Psoas muscle (tissue), 8 donors: ENCODE measurements at places on chromosomes 4 and X. TPM values are rescaled to one million over a fixed set of nuclear protein-coding genes. Genes with fewer than 3 reads are reported as not detected.

Gene TMSB15A
- polyA plus RNA-seq: not detected

Gene DUX4
- polyA plus RNA-seq: not detected

Gene PAGE4
- 1.4 TPM for polyA plus RNA-seq

Gene OPHN1
- 1.7 TPM for polyA plus RNA-seq

Gene CBR4
- polyA plus RNA-seq: 8.4 TPM

- DNase-seq: no peak
Observed at GRCh38 chr4:8030121-8030781, 90.6 kb upstream of the AFAP1 start.

DNA sequence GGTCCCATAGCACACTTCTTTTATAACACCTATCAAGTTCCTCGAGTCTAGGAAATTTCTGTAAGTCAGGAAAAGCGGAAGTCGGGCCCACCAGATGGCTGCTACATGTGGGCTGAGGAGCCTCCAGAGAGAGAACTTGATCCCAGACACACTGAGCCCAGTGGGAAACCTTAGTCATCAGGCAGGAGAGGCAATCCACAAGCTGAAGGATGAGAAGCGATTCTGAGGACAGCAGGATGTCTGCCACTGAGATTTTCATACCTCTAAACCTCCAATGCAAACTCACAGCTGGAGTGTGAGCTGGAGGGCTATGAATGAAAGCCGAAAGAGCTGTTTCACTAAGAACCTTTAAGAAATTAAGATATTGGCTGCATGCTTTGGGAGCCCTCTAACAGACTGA lies 52.6 kb upstream of the PDHA1 start:
- no peak for DNase-seq

DNA sequence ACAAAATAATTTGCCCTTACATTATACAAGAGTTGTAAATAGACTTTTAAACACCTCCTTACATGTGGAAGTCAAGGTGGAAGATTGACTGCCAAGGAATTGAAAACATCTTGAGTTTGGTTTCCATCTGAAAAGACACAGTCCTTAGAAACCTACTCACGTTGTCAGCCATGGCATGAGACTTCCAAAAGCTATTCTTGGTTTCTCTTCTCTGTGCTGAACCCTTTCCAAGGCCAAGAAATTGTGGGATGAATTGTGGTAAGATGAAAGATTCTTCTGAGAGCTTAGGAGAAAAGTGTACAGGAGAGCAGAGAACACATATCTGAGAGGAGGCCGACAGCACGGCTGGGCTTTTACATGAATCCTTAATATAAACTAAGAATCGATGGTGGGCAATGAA lies 370.0 kb downstream of the FBXW7 start:
- no peak for DNase-seq

GRCh38 chr4:70721747-70722146 lies at the start of gene RUFY3:
Gene RUFY3, plus strand, starts transcription at chr4:70721964. Its CDS starts 610 bp downstream, at chr4:70722574.
- DNase-seq: no peak

DNA sequence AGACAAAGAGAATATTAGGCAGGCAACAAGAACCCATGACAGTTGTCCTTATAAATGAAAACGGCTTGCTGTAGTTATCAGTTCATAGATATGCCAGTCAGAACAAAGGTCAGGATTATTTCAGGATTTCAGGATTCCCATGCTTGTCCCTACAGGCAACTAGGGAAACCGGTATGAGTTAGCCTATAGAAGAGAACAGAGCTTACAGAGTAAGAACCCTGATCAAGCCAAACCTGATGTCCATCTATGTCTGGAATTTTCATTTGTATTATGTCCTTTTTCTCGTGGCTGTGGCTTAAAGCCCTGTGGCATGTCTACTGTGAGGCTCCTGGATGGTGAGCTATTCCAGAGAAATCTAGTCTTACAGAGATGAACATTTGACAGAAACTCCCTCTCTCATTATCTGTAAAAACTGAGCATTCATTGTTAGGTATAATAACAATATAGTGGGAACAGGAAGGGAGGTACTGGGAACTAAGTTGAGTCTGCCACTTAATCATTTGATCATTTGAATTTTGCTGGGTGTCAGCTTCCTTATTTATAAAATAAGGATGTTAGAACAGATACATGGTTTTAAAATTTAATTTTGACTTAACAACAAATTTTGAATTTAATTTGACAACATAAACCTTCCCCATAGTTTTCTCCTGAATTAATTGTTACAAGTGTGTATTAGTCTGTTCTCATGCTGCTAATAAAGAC lies 129.5 kb upstream of the KLF3 start:
- DNase-seq: no peak

DNA sequence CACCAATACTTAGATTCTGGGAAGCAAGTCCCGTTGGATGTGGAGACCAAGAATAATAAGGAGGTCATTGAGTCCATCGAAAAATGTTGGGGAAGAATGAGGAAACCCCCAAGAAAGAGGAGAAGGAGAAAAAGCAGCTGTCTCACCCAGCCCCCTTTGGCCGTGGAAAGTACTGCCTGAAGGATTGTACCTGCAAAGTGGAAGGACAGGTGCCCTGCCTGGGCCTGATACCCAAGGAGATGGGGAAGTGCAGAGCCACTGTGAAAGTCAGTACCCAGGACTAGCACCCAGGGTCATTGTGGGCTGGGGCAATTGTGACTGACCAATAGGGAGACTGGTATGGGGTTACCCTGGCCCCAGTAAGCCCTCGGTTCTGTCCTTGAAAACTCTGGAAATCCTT lies 13.8 kb upstream of the CFAP299 start:
- no peak for DNase-seq

DNA sequence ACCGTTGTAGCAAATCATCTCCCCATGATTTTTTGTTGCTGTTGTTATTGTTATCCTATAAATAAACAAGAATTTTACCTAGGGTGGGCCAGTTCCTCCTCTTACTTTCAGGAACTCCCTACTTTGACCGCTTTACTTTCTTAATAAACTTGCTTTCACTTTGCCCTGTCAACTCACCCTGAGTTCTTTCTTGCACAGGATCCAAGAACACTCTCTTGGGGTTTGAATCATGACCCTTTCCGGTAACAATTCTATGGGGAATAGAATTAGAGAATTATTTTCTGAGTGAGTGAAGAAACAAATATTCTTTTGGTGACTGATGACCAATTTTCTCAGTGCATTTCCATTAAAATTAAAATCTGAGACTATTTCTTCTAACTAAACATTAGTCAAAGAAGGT lies 584.0 kb upstream of the TENM3 start:
- no peak for DNase-seq

GRCh38 chrX:2526390-2526789 lies 25.6 kb upstream of the DHRSX start:
- DNase-seq: no peak

- DNase-seq: no peak
Observed at GRCh38 chr4:1487761-1488160, 81.5 kb upstream of the NKX1-1 start.
